M059J (cell line): ENCODE measurements at places on chromosomes 2 and 18. TPM values are rescaled to one million over a fixed set of nuclear protein-coding genes. Genes with fewer than 3 reads are reported as not detected.

DNA sequence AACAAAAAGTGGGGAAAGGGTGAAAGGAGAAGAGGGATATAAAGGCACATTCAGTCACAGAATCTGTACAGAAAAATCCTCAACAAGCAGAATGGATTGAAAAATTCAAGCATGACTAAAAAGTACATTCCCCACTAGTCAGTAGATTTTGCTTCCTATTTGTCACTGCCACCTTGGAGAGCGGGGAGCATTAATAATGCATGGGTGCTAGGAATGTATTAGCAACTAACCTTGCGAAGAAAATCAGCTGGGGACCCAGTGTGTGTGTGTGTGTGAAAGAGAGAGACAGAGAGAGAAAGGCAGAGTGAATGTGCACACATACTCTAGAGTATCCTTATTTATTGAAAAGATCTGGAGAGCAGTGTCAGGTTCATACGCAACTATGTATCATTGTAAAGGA is 968.7 kb upstream of the ZEB2 start:
- DNase-seq: no peak

- DNase-seq: no peak
Observed at GRCh38 chr2:219282375-219282774, 3.2 kb downstream of the DNAJB2 start.

DNA sequence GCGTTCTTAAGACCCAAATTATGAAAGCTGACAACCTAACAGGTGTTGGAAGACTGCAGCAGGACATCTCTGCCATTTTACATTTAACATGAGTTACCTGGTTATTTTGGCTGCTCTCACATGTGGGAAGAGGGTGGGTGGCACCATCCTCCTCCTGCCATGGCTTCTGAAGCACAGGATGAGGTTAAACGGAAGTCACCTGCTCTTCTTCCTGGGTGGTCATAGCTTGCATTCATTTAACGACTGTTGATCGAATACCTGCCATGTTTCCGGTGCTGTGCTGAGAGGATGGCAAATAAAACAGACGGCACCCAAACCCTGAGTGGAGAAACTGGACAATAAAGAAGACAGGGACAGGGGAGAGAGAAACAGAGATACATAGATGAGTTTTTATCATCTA is 118.0 kb downstream of the RHBDD1 start:
- DNase-seq: no peak

- no peak for DNase-seq
Observed at GRCh38 chr2:138121666-138122661, 157.7 kb downstream of the HNMT start.

- DNase-seq: no peak
Observed at GRCh38 chr2:35978218-35978617, 377.4 kb upstream of the CRIM1 start.

DNA sequence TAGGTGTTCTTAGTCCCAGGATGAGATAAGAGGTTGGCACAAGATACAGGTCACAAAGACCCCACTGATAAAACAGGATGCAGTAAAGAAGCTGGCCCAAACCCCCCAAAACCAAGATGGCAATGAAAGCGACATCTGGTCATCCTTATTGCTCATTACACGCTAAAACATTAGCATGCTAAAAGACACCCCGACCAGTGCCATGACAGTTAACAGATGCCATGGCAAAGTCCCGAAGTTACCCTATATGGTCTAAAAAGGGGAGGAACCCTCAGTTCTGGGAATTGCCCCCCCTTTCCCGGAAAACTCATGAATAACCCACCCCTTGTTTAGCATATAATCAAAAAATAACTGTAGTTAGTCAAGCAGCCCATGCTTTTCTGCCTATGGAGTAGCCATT is 251.1 kb downstream of the SLC4A3 start:
- DNase-seq: no peak

DNA sequence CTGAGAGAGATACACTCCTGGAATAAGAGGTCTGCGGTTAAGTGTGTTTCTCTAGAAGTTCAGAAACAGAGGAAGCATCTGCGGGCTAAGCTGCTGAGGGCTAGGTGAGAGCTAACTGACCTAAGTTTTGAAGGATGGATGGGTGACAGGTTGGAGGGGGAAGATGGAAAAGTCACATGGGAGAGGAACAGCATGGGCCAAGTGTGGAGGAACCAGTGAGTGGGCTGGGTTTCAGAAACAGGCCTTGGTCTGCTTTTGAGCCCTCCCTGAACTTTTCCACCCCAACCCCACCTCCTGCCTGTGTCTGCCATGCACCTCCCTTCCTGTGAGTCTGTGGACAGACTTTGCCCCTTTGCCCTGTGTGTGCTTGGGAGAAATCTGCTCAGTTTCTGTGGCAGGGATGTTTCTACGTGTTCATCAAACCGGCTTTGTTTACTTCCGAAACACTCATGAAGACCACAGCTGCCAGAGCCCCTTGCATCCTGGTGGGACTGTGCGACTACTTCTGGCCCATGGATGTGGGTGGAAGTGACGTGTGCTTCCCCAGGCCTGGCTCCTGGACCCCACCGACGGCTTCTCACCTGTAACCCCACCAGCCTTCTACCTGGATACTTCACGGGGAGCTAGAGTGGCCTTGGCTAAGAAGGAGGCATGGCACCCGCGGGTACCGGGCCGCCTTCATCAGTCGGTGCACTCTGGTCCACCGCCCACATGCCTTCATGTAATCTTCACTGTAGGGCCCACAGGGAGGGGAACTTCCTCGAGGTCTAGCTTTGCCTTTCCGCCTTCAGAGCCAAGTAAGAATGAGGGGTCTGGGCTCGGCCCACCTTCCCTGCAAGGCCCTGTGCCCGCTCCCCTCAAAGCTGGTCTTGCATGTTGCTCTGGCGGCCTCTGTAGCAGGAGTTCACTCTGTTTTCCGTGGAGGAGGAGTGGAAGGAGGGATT is 1.4 kb upstream of the HPCAL1 start:
- DNase-seq: no peak

- no peak for DNase-seq
Observed at GRCh38 chr2:26449278-26450030, 28.5 kb downstream of the OTOF start.

GRCh38 chr18:572091-572830 is 7.9 kb upstream of the CETN1 start:
- DNase-seq: no peak

- peak; percentile 5 for DNase-seq
Observed at GRCh38 chr2:54613386-54613785, 110.1 kb upstream of the EML6 start.

DNA sequence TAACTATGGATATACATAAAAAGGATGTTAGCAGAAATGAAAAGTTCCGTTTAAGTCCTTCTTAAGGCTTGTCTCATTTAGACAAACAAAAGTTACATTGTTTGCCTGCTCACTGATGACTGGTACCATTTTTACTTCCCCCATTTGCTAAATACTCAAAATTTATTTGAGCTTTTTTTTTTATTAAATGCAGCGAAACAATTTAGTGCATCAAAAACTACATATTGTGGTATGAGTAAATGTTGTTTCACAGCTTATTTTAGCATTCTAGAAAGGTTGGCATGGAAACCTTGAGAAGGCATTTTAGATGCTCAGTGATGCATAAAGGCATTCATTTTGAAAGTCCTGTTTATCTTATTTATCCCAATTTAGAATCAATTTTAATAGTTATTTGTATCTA is 100.0 kb downstream of the MAP2 start:
- peak; percentile 63 for DNase-seq

GRCh38 chr2:197937814-197938213 is 133.4 kb downstream of the PLCL1 start:
- DNase-seq: no peak

- no peak for DNase-seq
Observed at GRCh38 chr18:61734396-61734795, 158.4 kb downstream of the RNF152 start.

GRCh38 chr2:224613543-224614286 is 28.6 kb upstream of the CUL3 start:
- DNase-seq: no peak

DNA sequence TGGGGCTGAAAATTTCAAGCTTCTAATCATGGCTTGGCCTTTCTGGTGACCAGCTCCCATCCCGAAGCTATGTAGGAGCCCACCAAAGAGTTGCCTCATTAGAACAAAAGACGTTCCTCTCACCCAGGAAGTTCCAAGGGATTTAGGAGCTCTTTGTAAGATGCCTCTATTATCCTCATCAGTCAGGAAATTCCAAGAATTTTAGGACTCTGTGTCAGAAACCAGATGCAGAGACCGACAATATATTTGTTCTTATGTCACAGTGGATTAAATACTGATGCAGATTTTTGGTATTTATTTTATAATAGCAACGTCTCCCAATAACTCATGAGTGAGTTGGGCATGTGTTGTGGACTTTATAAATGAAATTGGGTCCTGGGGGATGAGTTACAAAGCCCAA is 91.8 kb upstream of the SKOR2 start:
- no peak for DNase-seq

DNA sequence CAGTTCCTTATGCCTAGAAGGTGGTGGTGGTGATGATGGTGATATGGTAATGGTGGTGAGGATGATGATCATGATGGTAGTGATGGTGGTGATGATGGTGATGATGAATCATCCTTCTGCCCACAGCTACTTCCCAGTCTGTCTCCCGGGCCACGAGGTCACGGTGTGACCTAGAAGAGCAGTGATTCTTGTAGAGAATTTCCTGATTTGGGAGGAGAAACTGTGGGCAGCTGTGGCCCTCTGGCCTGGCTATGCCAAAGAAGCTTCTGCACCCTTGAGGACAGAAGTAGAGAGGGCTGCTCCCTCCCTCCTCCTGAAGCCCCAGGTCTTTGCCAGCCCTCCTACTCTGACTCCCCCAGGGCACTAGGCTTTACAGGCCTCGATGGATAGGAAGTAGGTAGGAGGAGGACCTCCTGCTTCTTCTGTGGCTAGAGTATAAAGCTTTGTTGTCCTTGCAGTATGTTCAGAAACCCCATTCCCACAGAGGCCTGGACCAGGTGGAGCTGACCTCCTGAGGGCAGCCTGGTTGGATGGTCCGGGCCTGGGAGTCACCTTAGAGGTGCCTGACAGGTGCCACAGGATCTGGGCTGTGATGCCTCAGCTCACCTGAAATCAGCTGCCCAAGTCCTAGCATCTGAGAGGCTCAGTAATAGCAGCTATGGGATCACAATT is 57.9 kb upstream of the EPAS1 start:
- DNase-seq: peak; percentile 46

DNA sequence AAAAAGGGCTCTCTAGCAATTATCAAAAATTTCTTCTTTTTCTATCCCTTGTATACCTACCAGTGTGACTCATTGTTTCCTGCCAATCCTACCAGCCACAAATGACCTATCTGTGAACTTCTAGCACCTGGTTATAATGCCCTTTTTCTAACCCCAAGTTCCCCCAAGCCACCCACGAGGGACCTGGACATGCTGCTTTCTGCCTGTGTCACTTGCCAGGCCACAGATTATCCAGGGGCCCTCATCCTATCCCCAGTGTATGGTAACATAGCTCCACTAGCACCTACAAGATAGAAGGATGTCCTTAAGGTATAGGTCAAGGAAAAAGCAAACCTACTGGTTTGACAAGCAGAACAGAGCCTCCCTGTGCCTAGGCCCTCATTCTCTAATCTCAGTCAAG is 26.8 kb downstream of the AAK1 start:
- DNase-seq: peak; percentile 71

- no peak for DNase-seq
Observed at GRCh38 chr2:129747500-129748125, 231.9 kb upstream of the RAB6C start.

DNA sequence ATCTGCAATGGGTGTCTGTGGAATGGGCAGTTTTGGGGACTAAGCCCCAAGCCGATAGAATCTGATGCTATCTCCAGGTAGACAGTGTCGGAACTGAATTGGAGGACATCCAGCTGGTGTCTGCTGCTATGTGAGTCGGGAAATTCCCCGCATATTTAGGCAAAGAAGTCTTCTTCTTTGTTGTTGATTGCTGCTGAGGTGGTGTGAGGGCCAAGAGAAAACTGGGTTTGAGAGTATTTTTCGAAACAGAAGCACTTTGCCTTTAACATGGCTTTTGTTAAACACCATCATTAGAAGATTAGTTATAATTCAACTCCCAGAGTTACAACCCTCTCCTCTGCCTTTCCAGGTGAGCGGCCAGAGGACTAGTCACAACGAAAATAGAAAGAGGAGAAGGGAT is 49.4 kb upstream of the ACTR3 start:
- no peak for DNase-seq

DNA sequence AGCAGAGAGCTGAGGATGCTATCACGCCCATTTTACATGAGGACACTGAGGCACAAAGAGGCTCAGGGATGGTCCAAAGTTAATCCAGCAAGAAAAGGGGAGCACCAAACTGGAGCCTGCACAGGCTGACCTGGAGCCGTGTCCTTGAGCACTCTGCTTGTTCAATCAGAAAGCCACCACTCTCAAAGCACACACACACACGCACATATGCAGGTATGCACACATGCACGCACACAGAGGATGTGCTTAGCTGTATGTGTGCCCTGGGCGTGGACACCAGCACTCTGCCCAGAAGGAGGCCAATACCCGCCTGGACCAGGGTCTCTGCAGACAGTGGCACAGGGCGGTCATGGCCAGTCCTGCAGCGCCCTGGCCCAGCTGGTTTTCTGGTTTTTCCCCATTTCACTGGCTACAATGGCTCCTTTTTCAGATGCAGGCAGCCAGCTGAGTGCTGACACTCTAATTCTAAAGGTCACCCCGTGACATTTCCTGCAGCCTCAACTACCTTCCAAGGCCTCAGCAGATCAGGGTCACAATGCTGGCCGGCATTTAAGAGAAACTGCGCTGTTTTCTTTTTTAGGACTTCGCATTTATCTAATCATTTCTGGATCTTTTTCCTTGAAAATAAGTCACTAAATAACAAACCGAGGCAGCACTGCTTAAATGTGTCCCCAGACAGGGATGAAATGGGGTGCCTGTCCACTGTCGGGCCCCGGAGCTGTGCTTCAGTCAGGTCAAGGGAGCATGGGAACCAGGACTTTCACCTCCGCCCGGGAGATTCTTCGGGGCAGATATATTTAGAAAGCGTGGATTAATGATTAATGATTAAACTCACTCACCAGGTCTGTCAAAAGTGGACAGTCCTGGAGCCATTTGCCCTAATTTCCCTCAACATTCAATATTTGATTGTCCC is 104.5 kb downstream of the HDAC4 start:
- no peak for DNase-seq

DNA sequence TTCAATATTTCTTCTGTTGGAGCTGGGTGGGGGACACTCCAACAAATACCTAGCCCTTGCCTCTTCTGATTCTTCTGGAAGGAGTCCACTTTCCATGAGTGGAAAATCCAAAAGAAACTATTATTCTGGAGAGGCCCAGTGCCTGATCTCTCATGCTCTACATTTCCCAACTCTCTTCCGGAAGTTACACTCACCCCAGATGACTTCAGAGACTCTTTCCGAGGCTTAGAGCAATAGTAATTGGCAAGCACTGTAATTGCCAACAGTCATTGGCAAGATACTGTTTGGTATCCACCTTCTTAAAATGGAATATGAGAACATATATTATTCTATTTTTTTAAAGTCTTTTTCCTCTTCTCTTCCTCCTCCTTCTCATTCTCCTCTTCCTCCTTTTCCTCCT is 60.5 kb upstream of the CYRIA start:
- DNase-seq: no peak

GRCh38 chr2:110788976-110789375 is 56.6 kb downstream of the ACOXL start:
- DNase-seq: no peak

The DNPEP gene
- 75.8 and 88.2 TPM in 2 replicates for total RNA-seq

The SETBP1 gene
- 1.9 and 4.1 TPM in 2 replicates for total RNA-seq

The PID1 gene
- total RNA-seq: 0.47 and 3.0 TPM in 2 replicates

The SKA1 gene
- 37.5 and 51.7 TPM in 2 replicates for total RNA-seq

The PRKAG3 gene
- not detected in 2 replicates for total RNA-seq

The ALK gene
- total RNA-seq: 0.37 TPM in 1 of 2 replicates, not detected in the other

The CLASP1 gene
- 30.8 and 40.6 TPM in 2 replicates for total RNA-seq

The VAMP8 gene
- 0.27 TPM in 1 of 2 replicates, not detected in the other for total RNA-seq

The NEMP2 gene
- 4.4 and 9.5 TPM in 2 replicates for total RNA-seq

The ITGB6 gene
- 0.49 and 1.6 TPM in 2 replicates for total RNA-seq

The CRACDL gene
- total RNA-seq: not detected in 2 replicates

The GKN1 gene
- not detected in 2 replicates for total RNA-seq
